ENCODE measurements at places on chromosomes 2 and 18.

GRCh38 chr2:155368934-155369333 lies 670.4 kb downstream of the KCNJ3 start:
- no peak for DNase-seq

GRCh38 chr2:183495589-183496267 lies 371.5 kb downstream of the NUP35 start:
- no peak for DNase-seq

DNA sequence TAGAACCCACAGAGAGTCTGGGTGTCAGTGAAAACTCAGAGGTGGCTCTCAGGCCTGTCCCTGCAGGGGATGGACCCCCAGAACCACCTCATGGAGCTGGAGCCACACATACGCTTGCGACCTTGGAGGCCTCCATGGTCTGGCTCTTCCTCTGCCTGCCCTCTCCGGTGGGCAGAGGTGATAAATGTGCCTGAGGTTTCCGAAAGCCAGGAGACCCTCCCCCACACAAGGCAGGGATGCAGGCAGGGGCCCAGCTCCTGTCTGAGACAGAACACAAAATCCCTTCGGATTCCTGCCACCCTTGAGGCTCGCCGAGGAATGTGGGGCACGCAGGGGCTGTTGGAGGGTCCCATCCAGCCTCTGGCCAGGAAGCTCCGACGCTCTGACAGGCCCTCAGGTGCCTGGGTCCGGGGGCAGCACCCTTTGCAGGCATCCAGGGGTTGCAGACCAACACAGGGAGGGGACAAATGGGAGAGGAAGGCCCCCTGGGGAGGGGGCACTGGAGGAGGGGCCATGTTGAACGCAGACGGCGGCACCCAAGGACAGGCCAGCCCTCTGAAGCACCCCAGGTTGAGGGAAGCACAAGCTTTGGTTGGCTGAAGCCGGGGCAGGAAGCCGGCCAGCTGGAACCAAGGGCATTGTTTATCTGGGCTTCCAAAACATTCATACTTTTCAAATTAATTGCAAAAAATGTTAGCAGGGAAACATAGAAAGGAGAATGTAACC lies 4.1 kb upstream of the SNED1 start:
- no peak for DNase-seq

DNA sequence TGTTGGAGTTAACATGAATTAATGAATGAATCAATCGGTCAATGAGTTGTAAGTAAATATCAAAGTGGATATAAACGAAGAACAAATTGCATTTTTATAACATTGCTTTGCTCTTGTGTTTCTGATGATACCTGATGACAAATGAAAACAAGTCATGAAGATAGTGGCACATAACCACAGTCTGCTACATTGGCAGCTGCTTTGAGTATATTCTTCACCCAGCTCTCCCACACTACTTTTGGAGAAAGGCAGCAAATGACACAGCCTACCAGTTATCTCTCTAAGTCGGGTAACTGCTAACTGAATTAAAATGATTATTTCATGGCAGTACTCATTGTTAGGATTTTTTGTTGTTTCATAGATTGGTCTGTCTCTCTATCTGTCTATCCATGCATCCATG lies 76.8 kb downstream of the COL5A2 start:
- no peak for DNase-seq

- no peak for DNase-seq
Observed at GRCh38 chr2:62536873-62537547, 31.0 kb upstream of the TMEM17 start.

DNA sequence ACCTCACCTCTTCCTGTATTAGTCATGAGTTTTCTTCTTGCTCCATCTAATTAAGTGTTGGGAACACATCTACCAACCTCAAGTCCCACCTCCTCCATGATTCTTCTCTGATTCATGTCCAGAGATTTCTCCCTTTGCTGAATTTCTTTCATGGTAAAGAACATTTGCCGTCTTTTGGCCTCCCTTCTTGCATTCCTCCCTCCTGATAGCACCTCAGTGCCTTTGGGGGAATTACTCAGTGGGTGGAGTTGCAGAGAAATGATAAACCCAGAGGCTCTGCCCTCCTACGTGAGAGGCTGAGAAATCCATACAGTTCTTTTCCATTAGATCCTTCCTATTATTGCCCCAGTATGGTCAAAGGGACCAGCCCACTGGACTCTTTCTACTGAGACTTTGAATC lies 651.9 kb downstream of the SLC4A3 start:
- DNase-seq = no peak

DNA sequence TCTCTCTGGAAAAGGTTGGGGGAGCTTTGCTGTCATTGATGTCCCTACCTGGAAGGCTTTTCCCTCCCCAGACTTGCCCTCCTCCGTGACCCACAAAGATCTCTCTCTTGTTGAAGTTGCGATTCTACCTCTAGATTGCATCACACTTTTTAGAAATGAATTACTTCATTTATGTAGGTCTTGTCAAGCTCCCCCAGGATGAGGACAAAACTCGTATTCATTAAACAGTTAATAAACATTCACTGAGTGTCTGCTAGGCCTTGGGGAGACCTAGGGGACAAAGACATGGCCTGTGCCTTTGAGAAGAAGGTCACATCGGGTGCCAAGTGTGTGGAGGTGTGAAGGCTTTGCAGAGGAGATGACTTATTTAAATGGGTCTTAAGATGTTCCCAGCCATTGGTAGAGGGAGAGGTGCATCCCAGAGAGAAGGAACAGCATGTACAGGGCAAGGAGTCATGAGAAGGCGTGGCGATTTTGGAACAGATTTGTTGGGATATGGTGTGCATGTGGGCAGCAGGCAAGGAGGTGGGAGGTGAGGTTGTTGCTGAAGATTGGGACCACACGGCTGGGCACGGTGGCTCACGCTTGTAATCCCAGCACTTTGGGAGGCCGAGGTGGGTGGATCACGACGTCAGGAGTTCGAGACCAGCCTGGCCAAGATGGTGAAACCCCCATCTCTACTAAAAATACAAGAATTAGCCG lies 9.8 kb upstream of the YWHAQ start:
- no peak for DNase-seq

- DNase-seq = no peak
Observed at GRCh38 chr2:10124538-10125045, 2.1 kb downstream of the RRM2 start.

DNA sequence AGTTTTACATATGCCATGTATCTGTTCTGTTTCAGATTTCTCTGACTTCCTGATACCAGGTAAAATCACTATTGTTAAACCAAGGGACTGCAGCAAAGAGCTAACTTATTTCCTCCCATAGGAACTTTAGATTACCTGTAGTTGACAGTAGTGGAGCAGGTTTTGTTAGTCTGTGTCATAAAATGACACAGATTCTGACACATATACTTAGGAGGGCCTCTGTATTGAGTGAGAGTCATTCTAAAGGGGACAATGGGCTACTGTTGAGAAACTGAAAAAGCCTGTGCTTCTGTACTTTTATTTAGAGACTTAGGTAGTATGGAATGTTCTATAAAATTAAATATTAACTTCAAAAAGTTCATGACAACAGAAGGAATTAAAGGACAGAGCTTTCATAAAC lies 48.2 kb downstream of the KCMF1 start:
- DNase-seq = no peak

GRCh38 chr2:239431536-239431935 lies 30.7 kb upstream of the HDAC4 start:
- no peak for DNase-seq

DNA sequence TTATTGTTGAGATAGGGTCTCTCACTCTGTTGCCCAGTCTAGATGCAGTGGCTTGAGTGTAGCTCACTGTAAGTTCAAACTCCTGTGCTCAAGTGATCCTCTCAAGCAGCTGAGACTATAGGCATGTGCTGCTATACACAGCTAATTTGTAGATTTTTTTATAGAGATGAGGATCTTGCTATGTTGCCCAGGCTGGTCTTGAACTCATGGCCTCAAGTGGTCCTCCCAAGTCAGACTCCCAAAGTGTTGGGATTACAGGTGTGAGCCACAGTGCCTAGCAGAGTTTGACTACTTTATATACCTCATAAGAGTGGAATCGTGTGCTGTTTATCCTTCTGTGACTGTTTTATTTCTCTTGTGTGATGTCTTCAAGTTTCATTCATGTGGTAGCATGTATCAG lies 60.3 kb downstream of the TANC1 start:
- DNase-seq = no peak

DNA sequence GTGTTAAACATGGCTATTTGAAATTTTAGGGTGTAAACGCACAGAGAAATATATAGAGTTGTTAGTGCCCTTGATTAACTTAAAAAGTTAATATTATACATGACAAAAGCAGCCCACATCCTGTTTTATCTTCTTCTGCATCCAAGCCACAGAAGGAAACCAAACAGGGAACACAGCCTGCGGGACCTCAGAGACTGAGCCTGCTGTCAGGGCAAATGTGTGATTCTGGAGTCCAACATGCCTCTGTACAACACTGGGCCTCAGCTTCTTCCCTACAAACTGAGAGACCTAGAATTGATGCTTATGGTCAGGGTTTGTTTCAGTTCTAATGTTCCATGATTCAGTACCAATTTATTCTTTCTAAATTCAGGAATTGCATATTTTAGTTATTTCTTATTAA lies 404.7 kb downstream of the FBXO15 start:
- DNase-seq = no peak

- DNase-seq = no peak
Observed at GRCh38 chr2:705971-706511, 28.8 kb upstream of the TMEM18 start.

- DNase-seq = no peak
Observed at GRCh38 chr2:128727404-128727803, 408.7 kb upstream of the HS6ST1 start.

- DNase-seq = peak; percentile 70
Observed at GRCh38 chr2:235191978-235192377, 240.2 kb downstream of the SH3BP4 start.

DNA sequence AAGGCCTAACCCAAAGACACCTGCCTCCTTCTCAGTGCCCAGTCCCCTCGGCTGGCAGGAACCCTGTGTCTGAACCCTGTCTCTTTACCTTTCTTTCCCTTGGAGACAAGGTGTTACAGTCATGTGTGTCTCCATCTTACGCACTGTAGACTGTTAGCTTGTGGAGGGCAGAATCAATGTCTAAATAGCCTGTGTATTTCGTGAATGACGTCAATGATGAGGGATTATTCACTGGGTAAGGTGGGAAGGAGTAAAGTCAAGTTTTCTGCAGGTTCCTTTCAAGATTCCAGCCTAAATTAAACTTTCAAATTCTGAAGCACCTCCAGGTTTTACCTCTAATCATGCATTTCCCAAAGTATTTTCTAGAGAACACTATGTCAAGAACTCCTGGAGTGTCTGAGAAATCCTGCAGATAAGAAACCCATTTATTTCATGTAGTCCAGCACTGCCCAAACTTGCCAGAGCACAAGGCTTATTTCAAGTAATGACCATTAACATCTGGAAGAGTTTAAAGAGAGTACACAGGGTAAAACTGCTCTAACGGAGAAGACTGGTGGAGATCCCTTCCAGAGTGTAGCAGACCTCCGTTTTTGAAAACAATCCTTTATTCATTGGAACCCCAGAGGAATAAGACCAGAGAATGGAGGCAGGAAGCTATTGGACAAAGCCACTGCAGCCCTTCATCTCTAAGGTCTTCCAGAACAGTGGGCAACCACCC lies 72.8 kb downstream of the KCNF1 start:
- no peak for DNase-seq

DNA sequence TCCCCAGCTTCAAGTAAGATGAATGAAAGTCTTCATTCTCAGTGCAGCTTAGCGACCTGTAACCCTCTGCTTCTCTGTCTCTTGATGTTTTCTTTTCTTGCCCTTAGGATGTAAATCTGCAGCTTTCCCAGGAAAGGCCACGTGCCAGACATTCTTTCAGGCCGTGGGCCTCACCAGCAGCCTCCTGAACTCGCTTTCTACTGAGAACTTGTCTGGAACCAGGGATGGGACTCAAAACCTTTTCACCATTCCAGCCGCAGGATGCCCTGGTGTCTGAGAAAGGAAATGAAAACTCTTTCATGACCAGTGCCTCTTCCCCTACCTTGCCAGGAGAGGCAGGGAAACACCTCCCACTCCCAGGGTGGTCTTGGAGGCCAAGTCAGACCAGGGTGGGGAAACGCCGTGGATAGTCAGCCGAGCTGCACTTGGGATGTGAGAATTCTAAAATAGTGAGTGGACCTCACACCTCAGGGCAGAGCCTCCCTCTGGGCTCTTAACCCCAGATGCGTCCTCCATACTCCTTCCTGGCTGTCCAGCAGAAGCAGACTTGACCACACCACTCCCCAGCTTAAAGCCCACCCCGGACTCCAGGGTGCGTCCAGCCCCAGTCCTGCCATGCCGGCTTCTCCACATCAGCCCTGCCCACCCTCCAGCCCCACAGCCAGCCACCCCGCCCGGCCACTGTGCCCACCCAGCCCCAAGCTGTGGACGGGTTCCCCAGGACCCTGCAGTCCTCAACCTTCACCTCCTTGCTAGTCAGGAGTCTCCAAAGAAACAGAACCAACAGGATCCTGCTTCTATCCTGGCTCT lies 115.5 kb downstream of the TWIST2 start:
- DNase-seq = peak; percentile 70

DNA sequence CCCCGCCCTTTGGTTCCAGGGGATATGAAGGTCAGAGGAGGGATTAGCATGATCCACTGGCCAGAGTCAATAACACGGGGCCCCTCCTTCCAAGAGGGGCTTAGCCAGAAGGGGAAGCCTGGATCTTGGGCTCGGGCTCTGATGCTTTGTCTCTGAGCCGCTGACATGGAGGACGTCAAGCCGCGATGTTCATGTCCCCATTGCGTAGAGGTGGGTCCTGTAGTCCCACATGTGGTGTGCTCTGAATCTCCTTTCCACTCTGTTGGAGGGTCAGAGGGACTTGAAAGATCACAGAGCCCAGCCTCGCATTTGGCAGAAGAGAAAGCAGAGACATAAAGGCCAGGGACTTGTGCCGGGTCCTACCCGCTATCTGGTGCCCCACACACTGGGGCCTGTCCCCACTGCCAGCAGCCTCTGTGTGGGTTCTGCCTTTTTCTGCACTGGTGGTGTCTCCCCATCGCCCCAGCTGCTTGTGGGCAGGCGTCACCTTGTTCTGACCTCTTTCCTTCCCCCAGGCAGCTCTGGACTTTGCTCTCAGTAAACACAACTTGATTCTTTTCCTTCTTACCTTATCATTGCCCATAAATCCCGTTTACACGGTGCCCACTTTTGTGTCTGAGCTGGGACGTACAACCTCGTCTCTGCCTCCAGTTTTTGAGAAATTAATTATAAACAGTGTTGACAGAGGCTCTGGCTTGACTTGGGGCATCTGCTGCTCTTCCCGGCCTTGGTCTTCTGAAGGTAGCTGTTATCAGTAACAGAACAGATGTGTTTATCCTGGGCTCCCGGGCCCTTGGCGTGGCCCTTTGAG lies 48.8 kb downstream of the SH3BP4 start:
- DNase-seq = no peak

DNA sequence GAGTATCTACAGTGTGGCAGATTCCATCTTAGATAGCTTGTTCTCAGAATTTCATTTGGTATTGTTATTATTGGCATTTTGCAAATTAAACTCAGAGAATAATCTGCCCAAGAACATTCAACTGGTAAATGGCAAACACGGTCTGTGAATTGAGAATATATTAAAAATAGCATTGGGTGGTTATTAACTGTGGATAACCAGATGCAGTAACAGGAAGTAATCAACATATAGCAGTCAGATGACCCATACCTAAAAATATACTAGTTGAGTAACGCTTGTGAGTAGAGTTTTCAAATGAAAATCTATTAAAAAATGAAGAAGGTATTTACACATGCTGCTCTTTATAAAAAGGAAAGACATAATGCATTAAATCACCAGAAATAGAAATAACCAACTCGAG lies 129.5 kb downstream of the ZNF804A start:
- no peak for DNase-seq

- no peak for DNase-seq
Observed at GRCh38 chr2:71452565-71452964, 796 bp upstream of the DYSF start.

All from vagina (tissue), 2 donors.